ENCODE measurements at places on chromosomes 16 and 17.

GRCh38 chr17:75365009-75365930 is 40.2 kb downstream of the GRB2 start:
- no peak for DNase-seq

DNA sequence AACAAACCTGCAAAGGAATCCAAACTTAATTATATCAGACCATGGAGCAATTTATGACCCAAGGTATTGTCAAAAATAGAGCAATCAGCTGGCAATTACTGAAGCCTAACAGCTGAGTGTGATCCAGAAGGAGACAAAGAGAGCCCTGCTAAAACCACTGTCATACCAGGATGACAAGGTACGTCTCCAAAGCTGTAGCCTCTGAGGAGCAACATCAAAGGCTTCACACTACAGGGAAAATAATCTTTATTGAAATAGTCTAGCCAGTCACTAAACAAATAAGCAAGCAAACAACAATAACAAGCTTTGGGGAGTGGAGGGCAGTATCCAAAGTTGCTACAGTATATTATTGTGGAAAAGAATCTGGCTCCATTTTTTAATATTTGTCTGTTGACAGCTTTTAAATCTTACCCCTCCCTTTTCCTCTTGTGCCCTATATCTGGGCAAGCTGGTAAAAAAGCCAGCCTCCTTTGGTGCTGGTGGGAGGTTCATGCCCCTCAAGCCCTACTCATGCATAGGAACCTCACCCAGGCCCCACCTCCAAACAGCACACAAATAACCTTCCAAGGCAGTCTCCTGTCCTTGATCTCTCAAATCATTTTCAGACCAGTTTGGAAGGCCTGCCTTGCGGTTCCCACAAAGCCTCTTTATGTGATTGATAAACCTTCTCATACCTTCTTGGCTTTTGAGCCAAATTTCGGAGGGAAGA is 73.7 kb downstream of the ITFG1 start:
- no peak for DNase-seq

- no peak for DNase-seq
Observed at GRCh38 chr17:27854163-27854562, 39.0 kb downstream of the LYRM9 start.

- no peak for DNase-seq
Observed at GRCh38 chr17:1557355-1558095, 5.1 kb downstream of the PITPNA start.

All from stimulated activated CD8-positive, alpha-beta memory T cell treated with anti-CD3 and anti-CD28 coated beads, Interleukin-4, amount 100 ng/mL, for 1 hour (primary cell).